ENCODE measurements at places on chromosomes 11 and 22.
A peak's percentile ranks its signal among the peaks of the same experiment; 100 is the strongest.

GRCh38 chr22:44086271-44087088 lies 62.4 kb downstream of the PARVB start:
- DNase-seq = no peak

DNA sequence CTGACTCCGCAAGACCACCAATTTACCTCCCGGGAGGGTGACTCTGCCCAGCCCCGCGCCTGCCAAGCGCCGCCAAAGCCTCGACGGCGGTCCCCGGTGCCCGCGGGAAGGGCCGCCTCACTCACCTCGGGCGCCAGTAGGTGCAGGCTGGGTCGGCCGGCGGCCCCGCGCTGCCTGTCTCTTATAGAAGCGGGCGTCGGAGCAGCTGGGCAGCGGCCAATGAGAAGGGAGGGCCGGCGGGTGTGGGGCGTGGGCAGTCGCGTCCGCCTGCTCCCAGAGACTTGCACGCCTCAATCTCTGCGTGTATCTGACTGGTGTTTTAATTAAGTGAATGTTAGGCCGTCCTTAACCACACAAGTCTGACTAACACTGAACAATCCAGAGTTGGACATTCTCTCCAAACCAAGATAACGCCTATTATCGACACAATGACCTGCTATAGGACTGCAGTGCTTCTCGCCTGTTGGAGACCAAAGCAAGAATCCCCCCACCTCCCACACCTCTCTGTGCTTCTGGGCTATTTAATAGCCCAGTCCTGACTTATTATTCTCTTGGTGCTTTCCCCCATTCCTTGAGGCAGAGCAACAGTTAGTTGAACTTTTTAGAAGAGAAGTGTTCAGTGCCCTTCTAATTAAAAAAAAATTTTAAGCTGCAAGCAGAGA lies at the start of gene TPH1:
Gene TPH1 (minus strand): TSS at position 154 of the 662 bp plus-strand sequence. CDS start 5,507 bp downstream, outside the sequence.
- DNase-seq = no peak

DNA sequence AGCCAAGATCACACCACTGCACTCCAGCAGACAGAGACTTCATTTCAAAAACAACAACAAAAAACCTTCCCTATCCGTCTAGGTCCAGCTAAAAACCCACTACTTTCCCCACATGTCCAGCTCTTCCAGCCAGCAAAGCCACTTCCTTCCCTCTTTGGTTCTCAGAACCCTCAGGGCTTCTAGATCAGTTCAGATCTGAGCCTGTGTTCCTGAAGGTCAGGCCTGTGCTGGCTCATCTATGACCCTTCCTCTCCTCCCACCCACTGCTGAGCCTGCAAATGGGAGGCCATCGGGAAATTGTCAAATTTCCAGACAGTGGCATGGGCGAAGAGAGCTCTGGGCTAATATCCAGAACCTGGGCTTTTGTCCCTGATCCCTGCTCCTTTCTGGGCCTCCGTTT lies 37.8 kb downstream of the SLCO2B1 start:
- no peak for DNase-seq

- DNase-seq = no peak
Measured at GRCh38 chr11:59358595-59358994, at the start of gene OR5AN1. TSS of gene OR5AN1 (plus strand) at chr11:59358895. CDS start at chr11:59364459, 5,564 bp downstream.

GRCh38 chr11:133515107-133515506 lies 17.2 kb downstream of the OPCML start:
- no peak for DNase-seq

GRCh38 chr22:24466716-24467328 lies 28.3 kb upstream of the UPB1 start:
- no peak for DNase-seq

DNA sequence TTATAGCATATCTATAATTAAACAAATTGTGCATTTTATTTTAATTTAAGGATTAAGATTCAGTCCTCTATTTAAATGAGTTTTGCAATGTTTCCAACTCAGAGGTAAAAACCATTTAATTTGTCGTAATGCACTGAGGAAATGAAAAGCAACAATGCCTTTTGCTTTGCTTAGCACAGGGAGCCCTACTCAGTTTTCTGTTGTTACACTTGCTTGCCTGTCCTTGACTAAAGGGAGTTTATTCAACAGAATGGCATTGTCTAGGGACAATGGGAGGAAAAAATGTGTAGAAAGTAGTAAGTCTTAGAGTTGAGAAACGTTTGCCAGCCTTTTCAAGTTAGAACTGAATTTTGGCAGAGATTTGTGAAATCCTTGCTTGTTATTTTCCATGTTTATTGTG lies 734.2 kb upstream of the ANO3 start:
- no peak for DNase-seq

DNA sequence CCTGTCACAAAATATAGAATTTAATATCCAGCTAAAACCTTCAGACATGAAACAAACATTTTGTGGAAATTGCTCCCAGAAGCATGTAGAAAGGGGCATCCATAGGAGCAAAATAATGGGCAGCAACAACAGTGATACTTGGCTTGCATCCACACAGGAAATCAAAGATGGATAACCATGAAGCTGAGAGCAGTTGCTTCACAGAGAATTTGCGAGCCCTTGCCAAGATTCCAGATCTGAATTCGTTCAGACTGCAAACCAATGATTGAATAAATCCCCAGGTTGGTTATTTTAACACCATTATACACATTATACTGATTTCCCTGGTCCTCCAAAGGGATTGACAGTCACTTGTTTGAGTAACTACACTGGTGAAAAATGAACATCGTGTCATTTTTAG lies 15.6 kb upstream of the OR51L1 start:
- DNase-seq = no peak

- no peak for DNase-seq
Measured at GRCh38 chr11:32137263-32137662, 46.4 kb downstream of the RCN1 start.

DNA sequence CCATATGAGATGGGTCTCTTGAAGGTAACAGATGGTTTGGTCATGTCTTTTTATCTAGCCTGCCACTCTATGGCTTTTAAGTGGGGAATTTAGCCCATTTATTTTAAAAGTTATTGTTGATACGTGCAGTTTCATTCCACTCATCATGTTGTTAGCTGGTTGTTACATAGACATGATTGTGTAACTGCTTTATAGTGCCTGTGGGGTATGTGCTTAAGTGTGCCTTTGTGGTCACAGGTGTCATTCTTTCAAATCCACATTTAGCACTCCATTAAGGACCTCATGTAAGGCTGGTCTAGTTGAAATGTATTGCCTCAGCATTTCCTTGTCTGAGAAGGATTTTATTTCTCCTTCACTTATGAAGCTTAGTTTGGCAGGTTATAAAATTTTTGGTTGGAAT lies 263.8 kb upstream of the LUZP2 start:
- no peak for DNase-seq

DNA sequence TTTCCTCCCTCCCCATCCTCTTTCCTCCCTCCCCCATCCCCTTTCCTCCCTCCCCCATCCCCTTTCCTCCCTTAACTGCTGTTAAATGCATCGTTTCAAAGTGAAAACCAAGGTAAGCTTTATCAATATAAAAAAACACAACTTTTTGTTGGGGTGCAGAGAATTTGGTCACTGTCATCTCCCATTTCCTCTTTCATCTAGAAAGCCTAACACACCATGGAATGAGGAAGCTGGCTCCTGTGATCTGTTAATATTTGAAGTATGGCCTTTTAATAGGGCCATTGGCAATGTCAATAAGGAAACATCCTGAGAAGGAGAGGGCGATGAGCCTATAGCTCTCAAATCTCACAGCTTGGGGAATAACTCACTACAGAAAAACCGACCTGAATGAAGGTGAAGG lies 7.0 kb downstream of the EXPH5 start:
- DNase-seq = no peak

DNA sequence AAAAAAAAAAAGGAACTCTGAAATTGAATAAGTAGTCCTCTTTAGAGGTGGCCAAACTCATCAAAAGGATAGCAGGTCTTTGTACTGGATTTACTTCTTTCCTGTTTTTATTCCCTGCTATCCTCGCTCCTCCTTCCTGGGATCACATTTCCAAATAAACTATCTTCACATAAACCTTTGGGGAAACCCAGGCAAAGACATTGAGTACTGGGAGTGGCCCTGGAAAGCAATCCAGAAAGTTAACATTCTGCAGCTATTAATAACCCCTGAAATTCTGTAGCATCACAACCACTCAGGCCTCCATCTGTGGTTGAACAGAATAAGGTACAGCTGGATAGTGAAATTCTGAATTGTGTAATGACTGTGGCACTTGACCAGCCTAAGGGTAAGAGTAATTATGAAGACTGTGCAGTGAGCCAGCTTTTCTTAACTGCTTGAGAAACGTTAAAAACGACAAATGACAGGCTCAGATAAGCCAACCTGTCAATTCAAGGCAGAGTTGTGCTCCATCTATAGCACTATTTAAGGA lies 58.8 kb downstream of the ISX start:
- DNase-seq = no peak

DNA sequence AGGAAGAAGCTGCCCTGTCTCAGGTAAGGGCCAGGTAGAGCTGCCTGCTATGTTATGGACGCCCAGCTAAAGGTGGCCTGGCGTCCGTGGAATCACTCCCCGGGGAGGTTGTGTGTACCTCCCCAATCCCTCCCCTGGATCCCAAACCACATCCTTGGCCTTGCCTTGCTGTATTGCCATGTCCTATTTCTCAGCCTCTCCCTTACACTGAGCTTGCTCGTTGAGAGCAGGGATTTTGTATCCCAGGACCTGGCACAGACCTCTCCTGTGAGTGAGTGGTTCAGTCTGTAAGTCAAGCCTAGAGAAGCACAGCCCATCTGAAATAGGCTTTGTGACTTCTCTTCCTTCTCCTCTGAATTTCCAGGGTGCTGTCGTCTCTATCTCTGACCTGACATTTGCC lies 53.9 kb downstream of the TRAF6 start:
- no peak for DNase-seq

DNA sequence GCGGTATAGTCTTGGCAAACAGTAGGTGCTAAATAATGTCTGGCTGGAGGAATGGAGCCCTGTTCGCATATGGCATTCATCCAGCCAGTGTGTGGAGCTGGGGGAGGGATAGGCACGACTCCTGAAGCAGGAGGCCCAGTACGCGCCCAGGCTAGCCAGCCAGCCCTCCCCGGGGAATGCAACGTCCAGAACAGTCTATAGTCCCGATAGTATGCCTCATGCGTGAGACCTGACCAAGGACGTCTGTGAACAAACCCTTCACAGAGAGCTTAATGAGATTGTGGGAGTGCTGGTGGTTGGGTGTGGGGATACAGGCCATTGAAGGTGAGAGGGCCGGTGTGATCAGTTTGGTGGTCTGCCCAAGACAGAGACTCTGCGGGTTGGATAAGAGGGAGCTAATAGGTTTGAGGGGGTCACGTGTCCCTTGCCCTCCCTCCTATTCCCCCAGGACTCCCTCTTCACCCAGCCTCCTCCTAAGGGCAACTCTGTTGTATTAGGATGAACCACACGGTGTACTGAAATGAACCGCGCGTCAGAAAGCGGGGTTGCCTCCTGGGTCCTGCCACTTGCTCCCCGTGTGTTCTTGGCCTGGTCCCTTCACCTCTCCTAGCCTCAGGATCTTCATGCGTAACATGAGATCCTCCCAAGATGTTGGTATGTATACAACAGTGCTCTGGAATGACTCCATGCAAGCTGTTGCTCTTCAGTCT lies 987 bp upstream of the GRIK4 start:
- DNase-seq = no peak

DNA sequence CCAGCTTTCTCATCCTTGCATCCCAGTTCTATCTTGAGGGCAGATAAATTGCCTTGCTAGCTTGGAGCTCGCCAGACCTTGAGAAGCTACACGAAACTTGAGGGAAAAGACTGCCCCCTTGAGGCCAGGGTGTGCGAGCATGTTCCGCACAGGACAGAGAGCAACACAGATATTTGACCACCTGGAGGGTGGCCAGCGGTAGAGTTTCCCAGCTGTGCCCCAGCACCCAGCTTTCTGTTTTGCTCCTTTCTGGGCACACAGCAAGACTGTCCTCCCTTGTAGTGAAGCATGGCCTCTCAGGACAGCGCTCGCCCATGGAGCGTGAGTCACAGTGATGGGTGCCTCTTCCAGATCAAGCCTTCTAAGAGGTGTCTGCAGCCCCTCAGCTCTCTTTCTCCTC lies 23.5 kb downstream of the SPATA19 start:
- DNase-seq = peak; percentile 51

DNA sequence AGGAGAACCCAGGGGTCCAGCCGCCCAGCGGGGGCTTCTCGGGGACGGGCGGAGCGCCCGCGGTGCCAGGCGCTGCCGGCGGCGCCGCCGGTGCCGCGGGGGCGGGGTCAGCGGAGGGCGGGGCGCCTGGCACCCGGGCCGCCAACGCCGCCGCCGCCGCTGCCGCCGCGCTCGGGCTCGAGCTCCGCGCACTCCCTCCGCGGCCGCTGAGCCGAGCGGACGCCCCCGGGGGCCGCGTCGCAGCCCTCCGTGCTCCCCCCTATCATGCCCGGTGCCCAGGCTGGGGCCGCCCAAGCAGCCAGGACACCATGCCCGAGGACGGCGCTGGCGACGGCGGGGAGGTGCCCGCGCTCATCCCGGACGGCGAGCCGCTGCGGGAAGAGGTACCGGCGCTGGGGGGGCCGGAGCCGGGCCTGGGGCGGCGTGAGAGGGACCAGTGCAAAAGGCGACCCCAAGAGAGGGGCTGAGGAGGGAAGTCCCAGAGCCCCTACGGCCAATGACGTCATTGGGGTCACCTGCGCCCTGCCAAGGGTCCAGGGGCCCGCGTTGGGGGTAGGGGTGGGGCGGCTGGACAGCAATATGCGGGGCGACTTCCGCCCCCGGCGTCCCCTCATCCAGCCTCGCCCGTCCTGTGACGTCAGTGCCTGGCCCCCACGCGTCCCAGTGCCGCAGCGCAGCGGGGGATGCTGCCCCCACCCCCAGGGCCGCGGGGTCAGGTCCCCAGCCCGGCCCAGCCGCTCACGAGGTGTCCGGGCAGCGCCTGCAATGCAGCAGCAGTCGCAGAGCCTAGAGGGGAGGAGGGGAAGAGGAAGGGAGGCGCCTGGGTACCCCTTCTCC lies at the start of gene TMEM151A:
Gene TMEM151A (plus strand): TSS at position 189 of the 837 bp plus-strand sequence. CDS start 120 bp downstream, at position 309.
- no peak for DNase-seq

- no peak for DNase-seq
Measured at GRCh38 chr11:67415501-67416304, at the start of gene CARNS1. TSS of gene CARNS1 (plus strand) at chr11:67415678. CDS start at chr11:67416200, 522 bp downstream.

- DNase-seq = no peak
Measured at GRCh38 chr11:2213890-2214526, 42.4 kb upstream of the TH start.

- DNase-seq = no peak
Measured at GRCh38 chr11:98155696-98156095, 865.1 kb upstream of the CNTN5 start.

- DNase-seq = peak; percentile 56
Measured at GRCh38 chr11:75547617-75548058, 14.4 kb upstream of the SERPINH1 start.

GRCh38 chr22:50443801-50444625 lies 30.8 kb downstream of the SBF1 start:
- no peak for DNase-seq

DNA sequence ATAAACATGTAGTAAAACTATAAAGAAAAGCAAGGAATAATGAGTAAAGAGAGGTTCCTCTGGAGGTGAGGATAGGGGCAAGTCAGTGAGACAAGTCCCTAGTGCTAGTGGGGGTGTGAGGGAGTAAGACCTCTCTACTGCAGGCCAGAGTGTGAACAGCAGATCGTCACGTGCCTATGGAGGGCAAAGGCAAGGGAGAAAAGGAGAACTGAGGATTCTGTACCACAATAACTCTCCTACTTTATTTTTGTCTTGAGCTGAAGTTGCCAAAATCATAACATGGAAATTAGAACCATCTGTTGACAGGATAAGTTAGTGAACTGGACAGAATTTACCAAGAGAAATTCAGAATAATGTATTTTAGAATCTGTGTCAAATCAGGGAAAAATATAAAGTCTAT lies 77.6 kb downstream of the ENTHD1 start:
- no peak for DNase-seq
